ENCODE measurements at places on chromosomes 5 and 9.

DNA sequence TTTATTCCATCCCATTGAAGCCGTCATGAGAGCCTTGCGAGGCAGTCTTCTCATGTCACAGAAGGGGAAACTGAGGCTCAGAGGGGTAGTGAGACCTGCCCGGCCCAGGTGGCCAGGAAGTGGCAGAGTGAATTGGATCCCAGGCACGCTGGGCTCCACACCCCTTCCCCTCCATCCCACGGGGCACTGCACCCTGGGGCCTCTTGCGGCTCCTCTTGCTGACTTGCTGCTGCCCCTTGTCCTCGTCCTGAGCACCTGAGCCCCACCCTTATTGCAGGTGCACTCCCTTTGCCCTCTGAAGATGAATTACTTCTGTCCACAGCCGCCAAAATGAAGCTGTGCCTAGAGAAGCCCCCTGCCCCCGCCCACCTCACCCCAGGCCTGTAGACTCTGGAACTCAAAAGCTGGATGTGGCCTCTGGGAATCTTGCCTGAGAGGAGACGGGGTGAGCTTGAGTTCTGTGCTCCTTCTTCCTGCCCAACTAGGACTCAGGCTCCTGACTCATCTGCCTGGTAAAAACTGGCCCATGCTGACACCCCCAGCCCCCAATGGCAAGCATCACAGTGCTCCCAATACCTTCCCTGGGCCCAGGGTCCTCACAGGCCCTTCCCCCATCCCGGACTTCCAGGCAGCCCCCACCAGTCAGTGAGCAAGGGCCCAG, 6.4 kb downstream of the NEURL1B start:
- no peak for DNase-seq

DNA sequence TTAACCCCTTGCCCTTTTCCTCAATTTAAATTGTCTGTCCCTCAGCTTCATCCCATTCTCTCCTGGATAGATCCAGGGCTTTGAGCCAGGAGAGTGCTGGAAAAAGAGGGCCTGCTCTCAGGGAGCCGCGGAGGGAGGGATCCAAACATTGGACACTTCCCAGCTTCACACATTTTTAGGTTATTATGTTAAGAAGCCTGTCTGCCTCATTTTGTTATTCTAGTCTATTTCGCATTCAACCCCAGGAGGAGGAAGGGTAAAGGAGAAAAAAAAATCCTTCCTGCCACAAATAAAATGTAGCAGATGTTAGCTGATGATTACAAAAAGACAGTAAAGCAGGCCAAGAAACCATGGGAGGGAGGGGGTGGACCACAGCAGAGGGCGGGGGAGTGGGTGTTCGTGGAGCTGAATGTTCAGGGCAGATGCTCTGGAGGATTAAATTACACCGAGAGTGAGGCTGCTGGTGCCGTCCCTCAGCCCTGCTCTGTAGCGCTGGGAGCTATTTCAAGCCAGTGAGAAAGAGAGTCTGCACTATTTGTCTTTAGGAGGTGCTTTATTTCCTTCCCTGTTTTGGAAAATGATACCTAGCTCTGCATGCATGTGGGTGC, 60.6 kb upstream of the ZFR start:
- no peak for DNase-seq

DNA sequence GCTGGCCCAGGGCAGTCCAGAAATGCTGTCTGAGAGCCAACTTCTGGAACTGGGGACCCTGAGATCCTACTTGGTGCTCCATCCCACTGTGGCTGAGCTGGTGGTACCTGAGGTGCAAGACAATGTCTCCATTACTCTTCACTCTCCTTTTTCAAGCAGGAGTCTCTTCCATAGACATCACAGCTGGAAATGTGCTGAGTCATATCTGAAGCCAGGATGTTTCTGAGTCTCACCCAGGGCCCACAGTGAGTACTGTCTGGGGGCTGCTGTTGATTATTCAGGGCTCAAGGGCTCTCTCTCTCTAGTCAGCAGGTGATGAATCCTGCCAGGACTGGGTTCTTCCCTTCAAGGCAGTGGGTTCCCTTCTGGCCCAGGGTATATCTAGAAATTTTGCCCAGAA, 145.2 kb upstream of the TAS2R1 start:
- DNase-seq = no peak

GRCh38 chr5:167652690-167653089, 638.8 kb upstream of the WWC1 start:
- DNase-seq = no peak

- DNase-seq = no peak
These were observed 26.7 kb downstream of the BDP1 start for GRCh38 chr5:71482132-71482531.

DNA sequence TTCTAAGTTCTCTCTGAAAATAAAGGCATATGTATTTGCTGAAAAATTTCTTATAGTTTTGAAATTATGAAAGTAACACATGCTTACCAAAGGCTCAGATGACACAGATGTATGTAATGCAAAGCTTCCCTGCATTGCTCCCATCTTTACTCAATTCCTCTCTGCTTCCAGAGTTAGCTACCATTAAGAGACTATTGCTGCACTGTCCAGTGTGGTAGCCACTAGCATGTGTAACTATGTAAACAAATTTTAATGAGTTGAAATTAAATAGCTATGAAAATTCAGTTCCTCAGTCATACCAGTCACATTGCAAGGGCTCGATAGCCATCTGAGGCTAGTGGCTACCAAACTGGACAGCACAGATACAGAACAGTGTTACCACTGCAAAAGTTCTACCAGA, 17.9 kb downstream of the FRMD3 start:
- DNase-seq = no peak

DNA sequence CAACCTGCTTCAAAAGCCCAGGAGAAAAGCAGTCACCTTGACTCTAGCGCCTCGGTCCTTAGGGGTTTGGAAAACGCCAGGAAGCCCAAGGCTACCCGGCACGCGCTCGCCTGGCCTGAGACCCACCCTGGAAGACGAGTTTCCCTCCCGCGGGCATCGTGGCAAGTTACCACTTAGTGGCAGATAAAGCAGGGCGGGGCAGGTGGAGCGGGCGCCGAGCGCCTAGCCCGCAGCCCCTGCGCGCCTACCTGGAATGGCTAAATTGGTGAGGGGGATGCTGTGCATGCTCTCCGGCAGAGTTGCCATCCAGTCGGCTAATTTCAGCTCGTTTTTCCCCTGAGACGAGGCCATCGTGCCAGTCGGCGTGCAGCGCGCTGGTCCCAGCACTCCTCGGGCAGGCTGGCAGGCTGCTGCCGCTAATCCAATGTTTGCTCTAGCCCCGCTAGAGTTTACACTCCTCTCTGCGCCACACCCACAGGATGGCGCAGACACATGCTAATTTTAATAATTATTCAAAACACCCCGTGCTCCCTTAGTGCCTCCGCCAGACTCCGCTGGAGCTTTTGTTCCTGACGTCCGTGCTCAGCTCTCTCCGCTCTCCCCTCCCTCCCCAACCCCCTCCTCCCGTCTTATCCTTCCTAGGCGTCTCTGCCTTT, at the start of gene PLCXD3:
Gene PLCXD3 (minus strand): TSS at position 426 of the 656 bp plus-strand sequence. CDS start 75 bp downstream, at position 351.
- no peak for DNase-seq

DNA sequence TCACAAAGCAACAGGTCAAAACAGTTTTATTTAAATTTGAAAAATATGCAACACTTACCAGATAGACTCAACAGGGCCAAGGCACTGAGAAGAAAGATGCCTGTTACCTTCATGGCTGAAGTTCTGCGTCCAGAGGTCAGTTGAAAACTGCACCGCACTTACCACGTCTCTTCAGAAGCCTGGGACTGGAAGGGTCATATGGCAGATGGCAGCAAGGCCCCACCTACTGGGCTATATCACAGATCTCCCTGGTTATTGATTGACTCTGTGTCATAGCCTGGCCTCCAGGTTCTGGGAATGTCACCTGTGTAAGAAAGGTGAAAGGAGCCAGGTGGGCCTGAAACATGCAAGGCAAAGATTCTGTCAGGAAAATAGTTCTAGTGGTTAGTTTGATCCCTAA, at the start of gene SPINK1:
Gene SPINK1 (minus strand): TSS at position 207 of the 400 bp plus-strand sequence. CDS start 94 bp downstream, at position 113.
- DNase-seq = no peak

Measured in stimulated activated CD4-positive, alpha-beta T cell treated with anti-CD3 and anti-CD28 coated beads, Interleukin-15, amount 100 ng/mL, for 1 hour (primary cell).